ENCODE measurements at places on chromosomes 2 and 18.

GRCh38 chr2:171411791-171412483 is 21.9 kb downstream of the METTL8 start:
- DNase-seq: no peak

DNA sequence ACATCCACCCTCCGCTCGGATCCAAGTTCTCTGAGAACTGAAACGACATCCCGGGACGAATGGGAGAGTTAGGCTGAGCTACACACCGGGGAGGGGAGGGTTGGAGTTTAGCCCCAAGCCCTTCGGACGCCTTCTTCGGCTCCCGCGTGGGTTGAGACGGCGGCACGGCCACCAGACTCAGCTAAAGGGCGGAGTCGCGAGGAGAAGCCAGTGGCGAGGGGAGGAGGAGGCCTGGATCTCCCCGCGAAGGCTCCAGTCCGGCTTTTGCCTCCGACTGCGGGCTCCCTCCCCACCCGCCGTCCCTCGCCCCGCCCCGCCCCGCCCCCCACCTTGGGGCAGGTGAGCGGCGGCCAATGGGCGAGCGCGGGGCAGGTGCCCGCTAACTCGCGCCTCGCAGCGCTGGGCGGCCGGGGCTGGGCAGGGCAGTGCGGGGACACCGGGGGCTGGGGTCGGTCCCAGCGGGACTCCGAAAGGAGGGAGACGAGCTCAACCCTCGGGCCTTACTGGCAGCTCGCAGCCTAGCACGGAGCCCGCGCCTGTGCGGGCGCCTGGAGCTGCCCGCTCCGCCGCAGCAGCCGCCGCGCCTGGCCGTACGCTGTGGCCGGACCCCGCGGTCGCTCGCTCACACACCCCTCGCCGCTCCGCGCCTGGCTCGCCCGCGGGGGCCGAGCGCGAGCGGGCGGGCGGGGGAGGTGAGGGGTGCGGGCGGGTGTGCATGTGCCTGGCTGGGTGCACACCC is at the start of gene EMX1:
Gene EMX1 (plus strand): TSS at position 382 of the 739 bp plus-strand sequence. CDS start 334 bp downstream, at position 716.
- DNase-seq: no peak

- DNase-seq: no peak
Observed at GRCh38 chr2:127108090-127108523, 1.2 kb upstream of the BIN1 start.

DNA sequence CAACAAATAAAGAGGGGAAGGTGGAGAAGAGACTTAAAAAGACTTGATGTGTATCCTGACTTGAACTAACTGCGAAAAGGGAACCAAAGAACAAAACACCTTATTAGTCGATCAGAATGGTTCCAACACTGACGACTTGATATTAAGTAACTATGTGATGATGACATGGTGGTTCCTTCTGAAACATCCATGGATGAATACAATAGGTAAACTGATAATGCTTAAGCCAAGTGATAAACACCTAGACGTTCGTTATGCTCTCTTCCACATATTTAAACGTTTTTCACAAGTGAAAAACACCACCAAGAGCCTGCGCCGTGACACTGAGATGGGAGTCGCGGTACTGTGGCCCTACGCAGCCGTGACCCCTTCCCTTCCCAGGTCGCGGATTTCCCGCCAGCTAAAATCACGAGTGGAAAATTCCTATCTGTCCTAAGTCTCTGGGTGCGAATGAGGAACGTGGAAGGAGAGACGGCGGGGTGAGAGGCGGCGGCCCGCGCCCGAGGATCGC is 797 bp downstream of the TTC32 start:
- no peak for DNase-seq

DNA sequence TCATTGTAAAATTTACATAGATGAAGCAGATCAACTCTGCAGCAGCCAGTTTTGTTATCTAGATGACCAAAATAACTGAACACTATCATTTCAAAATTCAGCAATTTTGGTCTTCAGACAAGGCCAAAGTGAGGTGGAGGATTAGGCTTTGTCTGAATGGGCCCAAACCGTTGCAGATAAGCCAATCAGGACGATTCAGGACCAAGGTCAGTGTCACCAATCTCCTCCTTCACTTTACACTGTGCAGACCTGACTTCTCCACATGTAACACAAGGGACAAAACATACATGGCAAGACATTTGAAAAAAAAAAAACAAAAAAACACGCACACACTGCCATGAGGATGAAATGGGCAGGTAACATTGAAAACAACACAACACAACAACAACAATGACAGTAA is 211.2 kb downstream of the NAPG start:
- no peak for DNase-seq

GRCh38 chr2:13560322-13560721 is 843.6 kb downstream of the TRIB2 start:
- DNase-seq: no peak

- DNase-seq: no peak
Observed at GRCh38 chr2:233439191-233439590, 84.9 kb downstream of the DGKD start.

GRCh38 chr18:28602391-28602790 is 425.5 kb upstream of the CDH2 start:
- DNase-seq: no peak

- no peak for DNase-seq
Observed at GRCh38 chr2:177395351-177396065, 2.9 kb downstream of the AGPS start.

DNA sequence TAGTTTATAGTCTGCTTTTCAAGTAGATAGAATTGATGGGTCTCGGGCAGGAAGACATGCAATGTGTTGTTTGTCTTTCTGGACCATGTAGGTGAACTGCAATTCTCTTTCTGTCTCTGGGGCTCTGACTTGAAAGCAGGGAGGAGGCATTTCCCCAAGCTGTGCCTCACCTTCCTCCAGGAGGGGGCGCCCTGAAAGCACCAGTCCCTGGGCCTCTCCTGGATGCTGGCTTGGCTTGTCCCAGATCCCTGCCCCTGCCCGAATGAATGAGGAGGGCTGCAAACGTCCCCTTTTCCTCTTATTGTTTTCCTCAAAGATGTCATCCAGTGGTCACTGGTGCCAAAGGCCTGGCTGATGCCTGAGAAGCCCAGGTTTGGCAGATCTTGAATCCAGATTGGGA is 270.6 kb downstream of the CELF4 start:
- no peak for DNase-seq

DNA sequence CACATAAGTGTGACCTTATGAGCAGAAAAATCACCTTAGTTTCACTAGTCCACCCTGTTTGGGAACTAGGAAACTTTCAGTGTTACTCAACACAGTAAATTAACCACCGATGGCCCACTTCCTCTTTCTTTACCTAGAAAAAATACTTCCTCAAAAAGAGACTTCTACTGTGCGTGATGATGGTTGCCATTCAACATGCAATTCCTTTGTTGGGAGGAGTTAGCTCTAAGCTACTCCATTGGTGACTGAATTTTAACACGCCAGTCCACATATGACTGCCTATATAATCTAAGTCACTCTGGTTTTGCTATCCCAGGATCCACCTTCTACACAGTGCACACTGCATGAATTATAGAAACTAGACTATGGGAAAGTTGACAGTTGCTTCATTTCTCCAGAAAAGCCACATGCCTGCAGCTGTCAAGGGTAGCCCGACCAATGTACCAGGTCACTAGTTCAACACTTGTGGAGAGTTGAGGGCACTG is 47.8 kb upstream of the REG3G start:
- DNase-seq: no peak

Data from HS-5 (cell line).